Activated T-cell treated with anti-CD3 and anti-CD28 coated beads, Interleukin-2, amount 50 U/mL, for 72 hours (primary cell): ENCODE measurements at places on chromosomes 1 and 21. TPM values are rescaled to one million over a fixed set of nuclear protein-coding genes. Genes with fewer than 3 reads are reported as not detected.

ZBTB8B gene
- not detected for total RNA-seq

AGMAT gene
- 7.8 TPM for total RNA-seq

TACSTD2 gene
- 0.21 TPM for total RNA-seq

NAV1 gene
- total RNA-seq, result 6.3 TPM

KCNJ6 gene
- not detected for total RNA-seq

DYNLT4 gene
- total RNA-seq, result 1.5 TPM

ZYG11A gene
- total RNA-seq, result 0.72 TPM

OR10K2 gene
- total RNA-seq, result not detected

KIRREL1 gene
- not detected for total RNA-seq

HSF2BP gene
- 1.9 TPM for total RNA-seq

TMPRSS2 gene
- total RNA-seq, result not detected

SPATA46 gene
- total RNA-seq, result not detected

PSMB4 gene
- total RNA-seq, result 301 TPM

FNDC5 gene
- not detected for total RNA-seq

FCER1G gene
- 3.7 TPM for total RNA-seq

RAB13 gene
- 62.7 TPM for total RNA-seq

LCE1C gene
- total RNA-seq, result not detected

COL9A2 gene
- 27.4 TPM for total RNA-seq

GBP6 gene
- 3.3 TPM for total RNA-seq

SLC25A34 gene
- total RNA-seq, result 2.5 TPM

TMEM81 gene
- total RNA-seq, result 6.1 TPM

LDLRAD1 gene
- not detected for total RNA-seq

NEXN gene
- 1.4 TPM for total RNA-seq

RHD gene
- not detected for total RNA-seq

TRIM58 gene
- 0.21 TPM for total RNA-seq

ASPM gene
- total RNA-seq, result 56.9 TPM

HTR6 gene
- total RNA-seq, result 0.32 TPM

ENAH gene
- total RNA-seq, result 0.43 TPM
